Endothelial cell of umbilical vein (primary cell): ENCODE measurements at places on chromosomes 6 and 20.

- no peak for DNase-seq
Observed at GRCh38 chr20:25467441-25467840, 60.0 kb downstream of the GINS1 start.

- DNase-seq: no peak
Observed at GRCh38 chr6:135673501-135674309, 176.2 kb upstream of the AHI1 start.

GRCh38 chr6:17705428-17705777 is 1.3 kb downstream of the NUP153 start:
- peak; percentile 62 for DNase-seq

DNA sequence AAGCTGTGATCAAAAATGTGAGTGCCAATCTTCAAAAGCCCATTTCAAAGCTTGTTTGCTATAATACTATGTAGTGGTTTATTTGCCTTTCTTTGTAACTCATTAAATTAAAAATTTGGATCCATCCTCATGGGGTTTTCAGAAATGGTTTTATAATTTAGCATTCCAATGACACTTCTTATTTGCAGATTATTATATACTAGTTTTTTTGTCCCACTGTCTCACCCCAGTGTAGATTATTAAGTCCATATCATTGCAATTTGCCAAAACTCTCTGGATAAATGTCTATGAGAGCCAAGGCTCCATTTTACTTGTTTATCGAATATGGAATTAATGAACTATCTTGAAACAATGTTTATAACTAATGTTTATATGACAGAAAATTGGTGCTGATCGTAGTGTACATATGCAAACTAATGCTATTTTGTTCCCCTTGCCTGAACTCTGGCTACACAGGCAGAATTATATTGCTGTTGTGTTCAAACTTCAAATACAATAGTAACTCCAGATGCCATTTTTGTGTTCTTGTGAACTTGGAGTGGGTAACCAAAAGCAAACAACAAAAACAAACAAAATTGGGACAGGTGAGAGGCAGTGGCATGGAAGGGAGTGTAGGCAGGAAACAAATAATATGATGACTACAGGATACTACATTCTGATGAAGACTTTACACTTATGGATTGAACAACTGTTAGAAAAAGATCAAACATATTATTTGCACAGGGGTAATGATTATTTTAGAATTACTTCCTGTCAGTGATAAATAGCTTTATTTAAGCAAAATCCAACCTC is 307.1 kb upstream of the FLRT3 start:
- DNase-seq: no peak

DNA sequence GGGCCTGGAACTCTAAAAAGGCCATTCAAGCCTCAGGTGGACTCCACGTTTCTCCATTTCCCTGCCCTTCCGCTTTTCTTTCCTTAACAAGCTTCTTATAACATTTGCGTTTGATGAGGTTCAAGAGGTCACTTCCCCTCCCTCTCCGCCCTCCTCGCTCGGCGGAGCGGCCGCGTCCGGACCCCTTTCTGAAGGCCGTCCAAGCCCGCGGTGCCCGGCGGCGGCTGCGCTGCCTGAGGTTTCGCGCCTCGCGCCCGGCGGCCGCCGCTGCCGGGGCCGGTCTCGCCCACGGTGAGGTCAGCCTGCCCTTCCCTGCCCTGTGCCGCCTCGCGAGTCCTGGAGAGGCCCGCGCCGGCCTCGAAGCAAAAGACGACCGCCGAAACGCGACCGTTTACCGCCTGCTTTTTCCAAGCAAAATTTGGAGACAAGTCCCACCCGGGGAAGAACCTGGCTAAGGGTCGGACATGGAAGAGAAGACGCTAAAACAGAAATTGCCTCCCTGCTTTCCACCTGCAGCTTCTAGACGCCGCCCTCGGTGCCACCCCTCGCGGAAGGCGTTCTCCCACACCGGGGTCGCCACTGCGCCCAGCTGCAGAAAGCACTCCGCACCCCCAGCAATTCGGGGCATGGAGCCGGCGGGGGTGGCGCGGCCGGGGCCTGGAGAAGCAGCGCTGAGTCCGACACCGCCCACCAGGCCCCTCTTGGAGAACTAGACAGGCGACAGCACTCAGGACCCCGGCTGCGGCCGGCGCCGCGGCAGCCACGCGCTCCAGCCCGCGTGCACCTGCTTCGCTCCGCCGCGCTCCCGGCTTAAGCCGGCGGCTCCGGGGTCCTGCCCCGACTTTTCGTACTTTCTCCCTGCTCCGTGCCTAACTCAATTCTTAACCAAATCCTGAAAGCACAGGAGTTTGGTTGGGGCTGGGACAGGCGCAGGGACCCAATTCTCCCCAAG is 11.0 kb upstream of the FOXF2 start:
- no peak for DNase-seq

GRCh38 chr20:47319517-47320252 is 36.8 kb downstream of the ZMYND8 start:
- peak; percentile 89 for DNase-seq

DNA sequence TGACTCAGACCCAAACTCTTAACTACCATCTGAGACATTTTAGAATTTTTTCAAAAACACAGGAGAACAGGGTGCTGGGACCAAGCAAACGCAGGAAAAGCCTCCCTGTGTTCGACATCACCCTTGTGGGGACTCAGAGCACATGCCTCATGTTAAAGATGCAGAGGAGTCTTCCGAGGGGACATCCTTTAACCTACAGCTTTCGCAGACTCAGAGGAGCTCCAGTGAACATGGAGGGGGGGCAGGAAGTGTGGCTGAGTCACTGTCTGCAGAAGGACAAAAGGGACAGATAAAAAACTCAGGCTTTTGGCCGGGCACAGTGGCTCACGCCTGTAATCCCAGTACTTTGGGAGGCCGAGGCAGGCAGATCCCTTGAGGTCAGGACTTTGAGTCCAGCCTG is 15.1 kb downstream of the BMP7 start:
- no peak for DNase-seq

DNA sequence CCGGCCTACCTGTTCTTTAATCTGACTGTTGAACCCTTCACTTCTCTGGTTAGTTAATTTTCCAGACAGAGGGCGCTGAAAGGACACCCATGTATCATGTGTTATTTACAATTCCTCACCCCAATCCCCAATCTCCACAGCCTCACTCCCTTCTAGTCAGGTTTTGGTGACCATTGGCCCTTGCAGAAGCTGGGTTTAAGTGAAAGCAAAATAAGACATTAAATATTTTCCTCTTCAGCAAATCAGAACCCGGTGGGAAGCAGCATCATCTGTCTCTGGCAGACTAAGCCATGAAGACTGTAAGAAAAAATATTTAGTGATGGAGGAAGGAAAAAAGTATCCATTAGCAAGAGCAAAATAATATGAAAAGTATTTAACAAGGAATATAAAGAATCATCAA is 9.4 kb upstream of the HLA-DQA1 start:
- no peak for DNase-seq

GRCh38 chr6:85923013-85923430 is 280.3 kb upstream of the SYNCRIP start:
- peak; percentile 53 for DNase-seq

DNA sequence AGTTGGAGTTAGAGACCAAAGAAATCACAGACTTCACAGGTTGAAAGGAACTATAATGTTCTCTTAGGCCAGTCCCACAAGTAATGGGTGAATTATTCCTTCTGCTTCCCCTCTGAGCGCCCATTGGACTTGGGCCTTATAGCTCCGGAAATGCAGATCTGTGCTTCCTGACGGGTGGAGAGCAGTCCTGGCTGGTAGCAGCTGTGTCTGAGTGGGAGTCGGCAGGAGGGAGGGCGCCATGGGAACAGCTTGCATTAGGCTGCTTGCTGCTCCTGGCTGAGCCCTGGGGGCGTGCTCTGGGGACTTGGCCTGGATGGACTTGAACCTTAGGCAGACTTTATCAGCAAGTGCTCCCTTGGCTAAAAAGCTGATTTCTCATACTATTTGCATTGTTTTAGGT is 18.4 kb upstream of the NUP153 start:
- DNase-seq: peak; percentile 75

DNA sequence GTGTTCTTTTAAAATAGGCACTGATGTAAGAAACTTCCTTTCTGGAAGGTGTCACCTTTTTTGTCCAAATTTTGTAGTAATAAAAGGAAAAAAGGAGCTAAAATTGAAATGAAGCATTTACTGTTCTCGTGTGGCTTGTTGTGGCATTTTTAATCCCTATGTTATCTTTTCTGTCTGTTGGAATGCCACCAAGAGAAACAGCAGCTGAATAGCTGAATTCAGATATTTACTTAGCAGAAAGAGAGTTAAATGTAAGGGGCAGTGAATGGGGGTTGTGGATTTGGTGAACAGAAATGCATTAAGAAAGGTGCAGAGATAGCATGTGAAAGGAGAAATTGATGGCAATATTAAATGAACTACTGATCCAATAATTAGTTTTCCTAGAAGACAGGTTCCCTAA is 573.6 kb upstream of the EPHA7 start:
- DNase-seq: peak; percentile 1

DNA sequence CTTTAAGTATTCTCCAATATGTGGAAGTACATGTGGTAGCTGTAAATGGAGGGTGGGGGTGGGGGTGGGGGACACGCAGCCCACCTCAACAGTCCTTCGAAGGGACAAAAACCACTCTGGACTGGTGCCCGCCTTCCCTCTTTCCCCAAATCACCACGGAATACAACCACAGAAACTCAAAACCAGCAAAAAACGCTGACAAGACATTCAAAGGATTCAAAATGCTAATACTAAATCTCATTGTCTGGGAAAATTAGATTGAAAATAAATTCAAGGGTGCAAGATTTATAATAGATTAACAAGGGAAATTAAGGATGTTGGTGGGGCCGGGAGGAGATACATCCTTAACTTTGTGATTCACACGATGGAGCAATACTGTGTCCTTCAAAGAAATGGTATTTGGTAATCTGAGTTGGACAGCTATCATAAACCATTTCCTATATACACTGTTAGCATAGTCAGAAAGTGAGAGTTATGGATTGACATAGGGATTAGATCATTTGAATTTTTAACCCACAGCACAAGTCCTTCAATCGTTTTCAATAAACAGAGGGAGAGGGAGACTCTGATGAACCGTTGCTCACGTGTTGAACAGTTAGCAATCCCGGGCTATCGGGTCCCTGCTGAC is 766 bp upstream of the TBC1D22B start:
- DNase-seq: peak; percentile 25

- DNase-seq: peak; percentile 77
Observed at GRCh38 chr6:47097092-47097945, 55.2 kb upstream of the ADGRF1 start.

- no peak for DNase-seq
Observed at GRCh38 chr6:118197539-118197938, 290.5 kb downstream of the SLC35F1 start.

- DNase-seq: no peak
Observed at GRCh38 chr6:24545691-24546090, 50.9 kb downstream of the ALDH5A1 start.

DNA sequence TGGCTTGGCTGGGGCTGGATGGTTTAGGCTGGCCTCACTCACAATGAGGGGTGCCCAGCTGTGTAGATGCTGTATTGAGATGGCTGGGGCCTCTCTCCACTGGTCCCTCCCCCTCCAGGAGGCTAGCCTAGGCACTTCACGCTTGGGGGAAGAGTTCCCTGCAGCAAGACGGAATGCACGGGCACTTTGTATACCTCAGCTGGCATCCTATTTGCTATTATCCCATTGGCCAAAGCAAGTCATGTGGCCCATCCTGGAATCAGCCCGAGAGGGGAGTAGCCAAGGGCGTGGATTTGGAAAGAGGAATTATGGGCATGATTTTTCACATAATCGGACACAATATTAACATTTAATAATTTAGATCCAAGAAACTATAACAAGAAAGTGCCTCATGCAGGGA is 64.3 kb downstream of the ISM1 start:
- no peak for DNase-seq

DNA sequence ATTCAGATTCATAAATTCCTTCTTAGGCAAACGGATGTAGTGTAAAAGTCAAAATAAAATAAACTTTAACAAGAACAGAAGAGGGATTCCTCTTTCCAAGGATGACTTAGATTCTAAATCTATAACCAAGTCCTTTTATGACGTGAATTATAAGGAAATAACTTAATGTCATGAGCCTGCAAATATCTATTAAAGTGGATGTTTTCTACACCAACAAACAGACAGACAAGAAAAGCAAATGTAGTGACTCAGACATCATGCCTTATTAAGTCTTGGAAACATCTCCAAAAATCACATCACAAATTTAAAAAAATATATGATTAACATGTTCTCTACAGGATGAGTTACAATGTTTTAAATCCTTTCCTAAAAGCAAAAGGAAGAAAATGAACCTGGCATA is 397.1 kb downstream of the ESR1 start:
- DNase-seq: no peak

DNA sequence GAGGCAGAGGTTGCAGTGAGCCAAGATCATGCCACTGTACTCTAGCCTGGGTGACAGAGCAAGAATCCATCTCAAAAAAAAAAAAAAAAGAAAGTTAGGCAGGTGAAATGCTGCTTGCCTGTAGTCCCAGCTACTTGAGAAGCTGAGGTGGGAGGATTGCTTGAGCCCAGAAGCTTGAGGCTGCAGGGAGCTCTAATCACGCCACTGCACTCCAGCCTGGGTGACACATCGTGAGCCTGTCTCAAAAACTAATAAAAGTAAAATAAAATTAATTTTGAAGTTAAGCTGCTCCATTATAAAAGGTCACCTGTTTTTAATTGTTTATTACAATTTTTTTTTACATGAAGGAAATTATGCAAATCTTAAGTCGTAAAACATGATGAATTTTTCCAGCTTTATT is 23.2 kb upstream of the SAMHD1 start:
- DNase-seq: no peak

GRCh38 chr6:5295623-5296022 is 34.3 kb downstream of the FARS2 start:
- DNase-seq: peak; percentile 27

- no peak for DNase-seq
Observed at GRCh38 chr6:15871276-15871675, 208.4 kb upstream of the DTNBP1 start.

GRCh38 chr20:12860619-12861247 is 148.0 kb upstream of the SPTLC3 start:
- DNase-seq: no peak

GRCh38 chr6:167855825-167856425 is 29.2 kb downstream of the AFDN start:
- DNase-seq: peak; percentile 42

DNA sequence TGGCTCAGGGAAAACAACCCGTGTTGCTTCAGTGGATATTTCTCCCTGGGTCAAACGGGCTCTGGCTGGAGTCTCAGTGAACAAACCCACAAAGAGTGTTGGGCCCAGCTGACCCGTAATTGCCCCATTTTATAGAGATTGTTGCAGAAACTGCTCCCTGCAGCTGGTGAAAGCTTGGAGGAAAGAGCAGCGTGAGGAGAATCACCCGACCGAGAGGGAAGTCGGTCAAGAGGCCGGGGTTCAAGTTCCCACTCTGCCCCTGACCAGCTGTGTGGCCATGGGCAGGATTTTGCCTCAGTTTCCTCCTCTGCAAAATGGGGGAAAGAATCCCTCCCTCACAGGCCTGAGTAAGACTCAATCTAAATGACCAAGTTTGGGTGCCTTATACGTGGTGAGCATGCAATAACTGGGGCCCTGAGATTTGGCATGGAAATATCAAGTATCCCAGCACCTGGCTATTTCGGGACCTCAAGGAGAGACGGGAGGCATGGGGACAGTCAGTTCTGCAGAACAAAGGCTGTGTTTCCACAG is 1.7 kb upstream of the TGM2 start:
- DNase-seq: no peak

- DNase-seq: no peak
Observed at GRCh38 chr6:174036-174435, 118.3 kb upstream of the DUSP22 start.
